ENCODE measurements at places on chromosomes 12 and 14.

- DNase-seq = no peak
These were observed 3.2 kb upstream of the TESPA1 start for GRCh38 chr12:54987611-54988231.

DNA sequence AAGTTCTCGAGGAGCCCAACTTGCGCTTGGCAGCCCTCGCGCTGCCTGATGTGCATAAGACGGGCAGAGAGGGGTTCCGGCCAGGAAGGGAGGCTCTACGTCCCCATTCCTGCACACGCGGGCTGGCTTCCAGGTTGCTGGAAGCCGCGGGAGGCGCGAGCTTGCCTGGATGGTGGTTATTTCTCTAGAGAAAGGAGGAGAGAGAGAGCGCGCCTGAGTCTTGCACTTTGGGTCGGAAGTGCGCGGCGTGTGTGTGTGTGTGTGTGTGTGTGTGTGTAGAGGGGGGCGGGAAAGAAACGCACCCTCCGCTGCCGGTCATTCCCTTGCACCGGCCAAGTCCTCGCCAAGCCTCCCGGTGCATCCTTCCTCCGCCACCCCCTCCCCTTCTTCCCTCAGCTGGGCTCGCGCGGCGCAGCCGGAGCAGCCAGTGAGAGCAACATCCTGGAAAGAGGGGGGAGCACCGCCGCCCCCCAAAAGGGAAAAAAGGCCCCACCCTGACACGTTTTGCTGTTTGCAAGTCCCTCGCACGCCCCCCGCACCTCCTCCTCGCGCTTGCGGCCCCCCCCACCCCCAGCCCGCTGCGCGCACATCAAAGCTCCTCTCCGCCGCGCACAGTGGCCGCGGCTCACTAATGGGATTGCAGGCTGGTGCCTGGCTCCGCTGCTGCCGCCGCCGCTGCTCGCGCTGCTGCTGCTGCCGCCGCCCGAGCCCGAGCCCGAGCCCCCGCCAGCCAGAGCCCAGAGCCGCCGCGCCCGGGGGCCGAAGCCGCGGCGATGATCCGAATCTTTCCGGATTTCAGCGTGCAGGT is 4.4 kb upstream of the NPAS3 start:
- no peak for DNase-seq

GRCh38 chr12:2335916-2336315 is 283.1 kb downstream of the CACNA1C start:
- DNase-seq = no peak

- no peak for DNase-seq
These were observed 22.7 kb downstream of the CGRRF1 start for GRCh38 chr14:54532111-54533012.

- no peak for DNase-seq
These were observed 86.7 kb downstream of the CHGA start for GRCh38 chr14:93009471-93010129.

DNA sequence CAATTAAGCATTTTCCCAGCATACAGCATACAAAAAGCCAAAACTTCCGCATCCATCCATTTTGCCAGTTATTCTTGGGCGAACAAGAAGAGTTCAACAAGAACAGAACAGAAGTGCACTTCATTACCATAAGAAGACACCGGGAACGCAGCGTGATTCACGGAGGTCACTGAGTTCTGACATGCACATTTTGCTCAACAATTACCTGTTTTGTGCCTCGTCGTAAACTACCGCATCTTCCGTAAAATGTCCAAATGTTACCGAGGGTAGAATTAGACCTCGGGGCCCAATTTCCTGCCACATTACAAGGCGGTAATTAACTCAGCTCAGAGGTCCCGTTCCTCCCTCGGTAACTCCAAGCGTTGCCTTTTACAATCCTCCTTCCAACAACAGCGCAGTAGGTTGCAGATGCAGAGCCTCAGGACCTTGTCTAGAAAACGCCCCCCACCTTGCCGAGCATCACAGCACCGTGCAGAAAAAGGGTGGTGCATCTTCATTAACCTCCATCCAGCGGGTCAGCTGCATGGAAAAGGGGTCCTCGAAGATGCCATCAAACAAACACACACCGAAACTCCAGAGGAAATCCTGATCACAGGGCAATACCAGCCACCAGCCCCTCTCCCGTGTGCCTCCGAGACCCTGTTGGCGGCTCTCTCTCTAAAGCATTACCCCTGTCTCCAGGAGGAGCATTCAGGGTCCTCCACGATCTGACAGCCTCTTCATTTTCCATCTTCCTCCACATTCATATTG is 125.2 kb downstream of the BCL11B start:
- DNase-seq = no peak

GRCh38 chr12:118358612-118359540 is 13.8 kb downstream of the TAOK3 start:
- DNase-seq = no peak

GRCh38 chr14:84610086-84610485 is 919.9 kb upstream of the FLRT2 start:
- DNase-seq = no peak

DNA sequence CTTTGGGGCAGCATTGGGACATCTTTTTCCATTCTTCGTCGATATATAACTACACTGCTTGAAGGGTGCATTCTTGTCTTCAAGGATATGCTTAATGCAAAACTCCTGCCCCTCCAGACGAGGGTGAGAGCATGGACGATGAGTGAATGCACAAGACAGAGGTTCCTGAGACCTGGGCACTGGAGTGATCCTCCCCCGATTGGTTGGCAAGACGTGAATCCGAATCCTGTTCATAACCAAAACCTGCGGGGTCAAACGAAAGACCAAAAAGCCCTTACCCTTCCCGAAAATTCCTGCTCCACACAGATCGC is 684 bp downstream of the KANSL2 start:
- DNase-seq = no peak

DNA sequence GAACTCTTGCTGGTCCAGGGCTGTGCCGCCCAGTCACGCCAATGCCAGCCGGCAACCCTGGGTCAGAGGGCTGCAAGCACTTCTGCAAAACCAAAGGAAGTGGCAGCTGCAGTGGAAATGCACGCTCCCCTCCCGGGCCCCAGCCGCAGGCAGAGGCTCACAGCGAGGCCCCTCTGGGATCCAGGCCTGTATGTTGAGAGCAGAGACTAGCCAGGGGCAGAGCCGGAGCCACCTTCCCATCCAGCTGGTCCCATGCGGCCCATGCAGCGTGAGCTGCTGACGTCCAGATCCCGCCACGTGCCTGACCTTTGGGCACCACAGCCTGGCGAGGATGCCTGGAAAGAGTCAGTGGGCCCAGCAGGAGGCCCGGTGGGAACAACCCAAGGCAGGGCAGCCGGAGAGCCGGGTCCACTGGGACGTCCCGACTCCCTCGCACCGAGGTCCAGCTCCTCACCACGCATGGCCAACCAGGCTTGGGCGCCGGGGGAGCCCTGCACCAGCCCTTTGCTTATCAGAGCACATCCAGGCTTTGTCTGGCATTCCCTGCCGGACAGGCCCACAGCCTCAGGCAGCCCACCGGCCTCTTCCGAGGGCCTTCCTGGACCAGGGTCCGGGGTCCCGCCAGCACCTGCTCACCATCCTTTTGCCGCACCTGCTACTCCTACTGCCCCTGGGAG is 4.3 kb downstream of the GPR132 start:
- DNase-seq = no peak

DNA sequence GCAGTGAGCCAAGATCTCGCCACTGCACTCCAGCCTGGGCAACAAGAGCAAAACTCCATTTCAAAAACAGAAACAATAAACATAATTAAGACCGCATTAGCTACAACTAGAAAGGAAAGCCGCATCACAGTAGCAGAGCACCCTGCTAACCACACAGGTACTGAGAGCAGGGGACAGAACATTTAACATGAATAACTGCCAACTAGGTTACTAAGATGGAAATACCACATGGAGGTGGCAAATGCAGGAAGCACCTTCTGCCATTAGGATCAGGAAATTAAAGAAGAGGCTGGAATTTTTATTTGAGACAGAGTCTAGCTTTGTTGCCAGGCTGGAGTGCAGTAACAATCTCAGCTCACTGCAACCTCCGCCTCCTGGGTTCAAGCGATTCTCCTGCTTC is 41.9 kb downstream of the CDC42BPB start:
- DNase-seq = no peak

DNA sequence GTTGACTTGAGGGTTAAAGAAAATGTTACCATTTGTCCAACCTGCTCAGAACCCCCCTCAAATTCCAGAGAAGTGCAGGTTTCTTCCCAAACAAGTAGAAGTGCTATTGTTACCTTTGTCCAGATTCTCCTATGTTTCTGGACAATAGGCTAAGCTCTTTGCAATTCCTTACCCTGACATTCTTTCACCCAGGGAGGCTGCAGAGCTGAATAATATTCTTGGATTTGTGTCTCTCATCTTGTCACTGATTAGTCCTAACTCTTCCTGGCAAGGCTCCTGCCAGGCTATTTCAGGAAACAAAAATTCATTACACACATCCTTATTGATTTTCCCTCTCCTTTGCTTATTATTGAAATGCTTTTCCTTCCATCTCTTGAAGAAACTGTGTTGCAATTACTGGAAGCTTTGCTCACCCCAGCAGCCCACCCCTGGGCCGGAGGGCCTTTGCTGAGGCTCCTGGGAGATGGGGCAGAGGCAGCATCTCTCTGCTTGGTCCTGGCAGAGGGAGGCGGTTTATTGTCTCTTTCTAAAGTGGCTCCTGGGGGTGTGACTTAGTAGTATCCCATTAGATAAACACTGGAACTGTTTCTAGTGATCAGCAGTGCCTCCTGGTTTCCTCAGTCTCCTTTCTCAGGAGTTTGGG is 207.5 kb upstream of the PELI2 start:
- no peak for DNase-seq

- DNase-seq = no peak
These were observed 12.6 kb downstream of the CFL2 start for GRCh38 chr14:34701808-34702207.

Measured in effector CD4-positive, alpha-beta T cell (primary cell).